Right cardiac atrium (tissue), 5 donors: ENCODE measurements at places on chromosomes 5 and 9. TPM values are rescaled to one million over a fixed set of nuclear protein-coding genes. Genes with fewer than 3 reads are reported as not detected.

Gene CSF2
- polyA plus RNA-seq: not detected

Gene MAMDC2
- 11.5 TPM for polyA plus RNA-seq

Gene ALDH1A1
- 56.7 TPM for polyA plus RNA-seq

Gene TNFSF15
- 0.02 TPM for polyA plus RNA-seq

Gene AK3
- polyA plus RNA-seq: 91.3 TPM

- no peak for DNase-seq
Measured at GRCh38 chr5:122723606-122724352, 51.1 kb upstream of the SNX2 start.

GRCh38 chr5:168728546-168729211 lies 149.5 kb upstream of the PANK3 start:
- no peak for DNase-seq

DNA sequence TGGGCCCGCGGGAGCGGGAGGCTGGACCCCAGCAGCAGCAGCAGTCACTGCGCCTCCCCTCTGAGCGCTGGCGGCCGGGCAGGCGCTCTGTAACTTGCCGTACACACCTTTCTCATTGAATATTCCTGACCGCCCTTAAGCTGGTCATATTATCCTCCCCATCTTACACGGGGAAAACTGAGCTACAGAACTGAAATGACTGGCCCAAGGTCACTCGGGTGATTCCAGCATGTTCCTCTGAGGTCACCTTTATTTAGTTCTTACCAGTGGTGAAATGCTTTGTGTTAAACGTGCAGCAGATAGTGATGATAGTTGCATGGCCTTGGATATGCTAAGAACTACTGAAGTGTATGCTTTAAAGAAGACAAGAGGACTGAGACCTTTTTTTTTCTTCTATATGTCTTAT lies 607 bp downstream of the UQCRQ start:
- no peak for DNase-seq

- no peak for DNase-seq
Measured at GRCh38 chr9:23343226-23343625, 482.8 kb downstream of the ELAVL2 start.

DNA sequence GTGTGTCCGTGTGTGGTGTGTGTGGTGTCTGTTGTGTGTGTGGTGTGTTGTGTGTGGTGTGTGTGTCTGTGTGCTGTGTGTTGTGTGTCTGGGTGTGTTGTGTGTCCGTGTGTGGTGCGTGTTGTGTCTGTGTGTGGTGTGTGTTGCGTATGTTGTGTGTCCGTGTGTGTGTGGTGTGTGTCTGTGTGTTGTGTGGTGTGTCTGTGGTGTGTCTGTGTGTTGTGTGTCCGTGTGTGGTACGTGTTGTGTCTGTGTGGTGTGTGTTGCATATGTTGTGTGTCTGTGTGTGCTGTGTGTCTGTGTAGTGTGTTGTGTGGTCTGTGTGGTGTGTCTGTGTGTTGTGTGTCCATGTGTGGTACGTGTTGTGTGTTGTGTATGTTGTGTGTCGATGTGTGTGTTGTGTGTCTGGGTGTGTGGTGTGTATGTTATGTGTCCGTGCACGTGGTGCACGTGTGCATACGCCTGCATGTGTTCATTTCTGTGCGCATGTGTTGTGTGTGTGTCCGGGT lies 72.3 kb downstream of the KCNT1 start:
- DNase-seq: no peak

- DNase-seq: no peak
Measured at GRCh38 chr5:113195251-113195650, 218.7 kb downstream of the DCP2 start.

DNA sequence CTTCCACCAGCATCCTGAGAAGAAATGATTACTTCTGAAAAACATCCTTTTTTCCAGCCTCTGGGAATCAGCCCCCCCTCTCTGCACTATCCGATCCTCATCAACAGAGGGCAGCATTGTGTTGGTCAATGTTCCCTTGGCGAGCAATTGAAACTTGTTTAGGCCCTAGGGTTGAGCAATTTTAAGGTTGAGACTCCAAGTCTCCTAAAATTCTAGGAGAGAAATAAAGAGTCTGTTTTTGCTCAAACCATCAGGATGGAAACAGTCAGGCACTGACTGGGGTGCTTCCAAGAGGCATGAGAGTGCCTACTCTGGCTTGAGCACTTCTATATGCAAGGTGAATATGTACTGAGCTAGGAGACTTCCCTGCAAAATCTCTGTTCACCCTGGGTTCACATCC lies 12.4 kb upstream of the CYFIP2 start:
- peak; percentile 52 for DNase-seq

GRCh38 chr5:179866241-179867078 lies 7.8 kb upstream of the MRNIP start:
- no peak for DNase-seq

DNA sequence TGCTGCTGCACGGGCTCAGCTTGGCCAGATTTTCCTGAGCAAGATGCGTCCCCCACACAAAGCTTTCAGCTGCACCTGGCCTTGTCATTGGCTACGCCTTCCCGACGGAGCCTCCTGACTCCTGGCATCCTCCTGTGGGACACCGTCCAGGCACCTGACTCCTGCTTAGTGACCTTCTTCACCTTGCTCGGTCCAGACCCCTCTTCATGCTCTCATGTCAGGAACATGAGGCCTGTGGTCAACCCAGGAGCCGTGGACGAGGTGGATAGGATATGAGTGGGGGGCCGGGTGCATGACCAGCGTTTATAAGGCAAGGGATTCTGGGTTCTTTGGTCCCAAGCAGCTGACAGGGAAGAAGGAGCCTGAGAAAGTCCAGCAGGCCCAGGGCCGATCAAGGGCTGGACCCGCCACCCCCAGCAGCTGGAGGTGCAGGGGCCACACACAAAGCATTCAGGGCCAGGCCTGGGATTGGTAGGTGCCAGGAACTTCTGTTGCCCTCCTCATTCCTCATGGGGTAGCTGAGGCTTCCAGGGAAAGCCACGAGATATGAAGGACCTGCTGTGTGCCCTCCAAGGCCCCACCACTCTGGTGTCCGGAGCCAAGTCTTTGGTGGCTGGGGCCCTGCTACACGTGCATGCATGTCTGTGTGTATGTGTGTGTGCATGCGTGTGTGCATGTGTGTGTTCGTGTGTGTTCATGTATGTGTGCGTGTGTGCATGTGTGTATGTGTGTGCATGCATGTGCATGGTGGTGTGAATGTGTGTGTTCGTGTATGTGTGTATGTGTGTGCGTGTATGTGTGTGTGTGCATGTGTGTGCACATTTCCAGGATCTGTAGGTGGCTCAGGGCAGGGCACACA lies 34.9 kb downstream of the SLC6A3 start:
- DNase-seq: no peak
